ENCODE measurements at places on chromosomes 6 and 20.

DNA sequence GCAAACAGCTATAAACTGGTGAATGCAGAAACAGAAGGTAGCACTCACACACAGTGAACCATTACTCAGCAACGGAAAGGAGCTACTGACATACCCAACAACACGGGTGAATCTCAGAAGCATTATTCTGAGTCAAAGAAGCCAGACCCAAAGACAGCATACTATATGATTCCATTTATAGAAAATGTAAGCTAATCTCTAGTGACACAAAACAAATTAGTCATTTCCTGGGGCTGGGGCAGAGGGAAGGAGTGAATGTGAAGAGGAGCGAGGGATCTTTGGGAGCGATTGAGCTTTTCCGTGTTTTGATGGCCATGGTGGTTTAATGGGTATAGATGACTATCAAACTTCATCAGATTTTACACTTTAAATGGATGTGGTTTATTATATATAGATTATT, 614.6 kb downstream of the DHX35 start:
- DNase-seq: no peak

GRCh38 chr20:22339946-22340345, 244.4 kb downstream of the FOXA2 start:
- DNase-seq: no peak

GRCh38 chr20:39269493-39270217, 307.5 kb downstream of the DHX35 start:
- no peak for DNase-seq

DNA sequence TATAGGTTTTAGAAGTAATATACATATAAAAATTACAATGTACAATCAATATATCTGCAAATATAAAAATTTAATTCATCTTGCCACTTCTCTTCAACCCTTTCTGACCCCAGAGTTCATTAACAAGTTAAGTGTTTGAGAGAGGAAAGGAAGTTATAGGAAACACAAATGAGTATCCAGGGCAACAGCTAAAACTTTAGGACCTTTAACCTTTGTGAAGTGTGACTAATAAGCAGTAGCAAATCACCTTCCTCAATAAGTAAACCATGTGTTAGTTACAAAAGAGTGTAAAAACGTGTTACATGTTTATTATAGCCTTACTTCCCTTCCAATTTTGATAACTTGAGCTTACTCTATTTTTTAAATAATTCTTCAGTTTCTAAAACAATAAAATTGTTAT, 73.4 kb upstream of the SIM1 start:
- DNase-seq: no peak

GRCh38 chr6:27541212-27541932, 68.5 kb upstream of the ZNF184 start:
- DNase-seq: peak; percentile 6

GRCh38 chr6:155117256-155117655, 122.1 kb downstream of the TIAM2 start:
- DNase-seq: no peak

- DNase-seq: peak; percentile 89
These were observed 3.5 kb upstream of the DDR1 start for GRCh38 chr6:30880698-30881252.

DNA sequence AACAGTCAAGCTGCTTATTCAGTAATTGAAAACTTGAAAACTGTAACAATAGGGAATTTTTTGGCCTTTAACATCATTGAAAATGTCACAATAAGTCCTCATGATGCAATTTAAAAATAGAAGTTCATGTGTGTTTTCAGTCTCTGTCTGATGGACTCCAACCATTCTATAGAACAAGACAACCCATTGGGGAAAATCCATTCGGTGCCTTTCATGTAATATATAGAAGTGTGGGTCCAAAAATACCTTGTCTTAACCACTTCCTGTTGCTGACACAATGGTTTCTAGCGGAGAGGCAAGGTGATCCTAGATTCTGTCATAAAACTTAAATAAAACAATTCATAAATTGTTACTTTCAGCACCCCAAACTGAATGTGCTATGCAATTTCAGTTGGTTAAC, 1131.3 kb upstream of the MAP3K7 start:
- no peak for DNase-seq

DNA sequence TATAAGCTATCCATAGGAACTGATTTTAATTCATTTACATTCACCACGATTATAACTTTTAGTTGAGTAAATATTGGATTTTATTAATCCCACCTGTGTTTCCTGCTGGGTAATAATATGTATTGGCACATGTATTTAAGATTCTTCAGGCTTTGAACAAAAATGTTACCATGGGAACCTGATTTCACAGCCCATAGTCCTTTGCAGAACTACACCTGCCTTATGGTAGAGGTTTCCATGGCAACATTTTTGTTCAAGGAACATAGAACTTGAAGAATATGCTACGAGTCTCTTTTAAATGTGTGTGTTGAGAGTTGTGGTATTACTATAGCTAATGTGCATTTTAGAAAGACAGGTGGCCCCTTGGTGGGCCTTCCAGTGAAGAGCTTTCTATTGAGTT, 317.4 kb downstream of the SAMD5 start:
- peak; percentile 99 for DNase-seq

DNA sequence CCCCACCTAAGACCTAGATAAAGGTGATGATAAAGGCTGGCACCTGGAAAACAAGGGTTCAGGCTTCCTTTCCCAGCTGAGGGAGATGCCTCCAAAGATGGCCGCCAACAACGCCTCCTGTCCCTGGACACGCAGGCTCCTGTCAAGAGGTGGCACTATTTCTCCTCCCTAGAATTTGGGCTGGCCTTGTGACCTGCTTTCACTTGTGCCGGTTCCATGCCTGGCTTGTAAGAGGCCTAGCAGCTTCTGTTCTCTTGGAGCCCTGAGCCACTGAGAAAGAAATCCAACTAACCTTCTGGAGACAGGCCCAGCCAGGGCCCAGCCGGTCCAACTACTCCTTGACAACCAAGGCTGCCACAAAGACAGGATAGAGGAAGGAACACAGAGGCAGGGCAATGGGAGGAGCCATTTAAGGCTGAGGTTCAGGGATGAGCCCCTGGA, 60.2 kb upstream of the RALY start:
- peak; percentile 85 for DNase-seq

GRCh38 chr20:25018425-25018824, 25.9 kb upstream of the APMAP start:
- DNase-seq: no peak

DNA sequence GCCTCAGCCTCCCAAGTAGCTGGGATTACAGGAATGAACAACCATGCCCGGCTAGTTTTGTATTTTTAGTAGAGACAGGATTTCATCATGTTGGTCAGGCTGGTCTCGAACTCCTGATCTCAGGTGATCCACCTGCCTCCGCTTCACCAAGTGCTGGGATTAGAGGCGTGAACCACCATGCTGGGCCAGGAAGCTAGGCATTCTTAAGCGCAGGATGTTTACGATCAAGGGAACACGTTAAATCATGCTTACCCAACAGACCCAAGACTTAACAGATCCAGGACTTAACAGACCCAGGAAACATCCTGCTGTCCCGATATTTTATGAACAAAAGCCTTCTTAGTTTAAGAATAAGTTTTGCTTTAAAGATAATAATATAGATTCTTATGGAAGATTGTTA, 9.1 kb downstream of the PTGIS start:
- DNase-seq: no peak

- peak; percentile 36 for DNase-seq
These were observed 67.8 kb upstream of the RALGAPA2 start for GRCh38 chr20:20780127-20780824.

- peak; percentile 13 for DNase-seq
These were observed 15.2 kb downstream of the CTCFL start for GRCh38 chr20:57509665-57510237.

DNA sequence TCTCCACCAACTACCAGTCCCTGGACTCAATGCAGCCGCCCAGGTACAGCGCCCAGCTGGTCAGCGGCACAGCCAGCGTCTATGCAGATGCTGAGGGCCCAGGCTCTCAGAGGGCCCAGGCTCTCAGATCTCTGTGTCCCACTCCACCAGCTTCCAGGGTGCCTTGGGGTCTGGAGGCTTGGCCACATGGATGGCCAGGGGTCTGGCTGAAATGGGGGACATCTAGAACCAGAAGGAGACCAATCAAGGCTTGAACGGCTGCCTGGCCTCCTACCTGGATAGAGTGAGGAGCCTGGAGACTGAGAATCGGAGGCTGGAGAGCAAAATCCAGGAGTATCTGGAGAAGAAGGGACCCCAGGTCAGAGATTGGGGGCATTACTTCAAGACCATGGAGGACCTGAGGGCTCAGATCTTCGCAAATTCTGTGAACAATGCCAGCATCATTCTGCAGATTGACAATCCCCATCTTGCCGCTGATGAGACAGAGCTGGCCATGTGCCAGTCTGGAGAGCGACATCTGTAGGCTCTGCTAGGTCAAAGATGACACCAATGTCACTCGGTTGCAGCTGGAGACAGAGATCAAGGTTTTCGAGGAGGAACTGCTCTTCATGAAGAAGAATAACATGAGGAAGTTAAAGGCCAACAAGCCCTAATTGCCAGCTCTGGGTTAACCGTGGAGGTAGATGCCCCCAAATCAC, 44.1 kb upstream of the GRM4 start:
- DNase-seq: no peak

- peak; percentile 77 for DNase-seq
These were observed 86.0 kb downstream of the SESN1 start for GRCh38 chr6:109008537-109009235.

GRCh38 chr6:110034667-110035036, 56.5 kb downstream of the GPR6 start:
- no peak for DNase-seq

GRCh38 chr20:33437141-33437911, 6.2 kb downstream of the SNTA1 start:
- no peak for DNase-seq

DNA sequence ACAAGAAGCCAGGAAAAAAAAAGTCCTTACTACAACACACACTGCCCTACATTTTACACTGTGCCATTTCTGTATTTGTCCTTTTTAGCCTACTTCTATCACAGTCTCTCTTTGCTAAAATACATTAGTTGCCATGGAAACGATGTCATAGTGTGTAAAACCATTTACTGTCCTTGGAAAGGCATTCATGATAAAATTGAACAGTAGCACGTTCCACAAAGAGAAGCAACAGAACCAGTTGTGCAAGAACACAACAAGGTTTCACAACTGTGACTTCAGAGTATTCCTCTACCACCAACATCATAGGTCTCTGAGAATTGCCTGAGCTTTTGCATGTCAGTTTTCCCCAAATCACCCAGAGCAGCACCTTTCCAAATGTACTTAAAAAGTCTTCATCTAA, 20.5 kb downstream of the FYN start:
- peak; percentile 20 for DNase-seq

GRCh38 chr6:55299286-55299985, 27.8 kb upstream of the GFRAL start:
- no peak for DNase-seq

DNA sequence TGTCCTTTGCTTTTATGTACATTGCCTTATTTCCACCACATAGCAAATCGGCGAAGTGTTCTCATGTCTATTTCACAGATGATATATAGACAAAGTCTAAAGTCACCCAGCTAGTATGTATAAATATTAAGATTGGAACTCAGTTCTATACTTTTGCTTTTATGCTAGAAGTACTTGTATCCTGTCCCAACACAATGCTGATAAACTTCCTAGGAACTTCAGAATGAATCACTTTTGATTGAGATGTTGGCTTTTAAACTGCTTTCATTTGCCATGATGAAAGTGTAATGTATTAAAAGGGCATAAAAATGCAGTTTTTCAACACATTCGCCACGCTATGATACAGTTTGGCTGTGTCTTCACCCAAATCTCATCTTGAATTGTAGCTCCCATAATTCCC, 50.8 kb downstream of the GCLC start:
- no peak for DNase-seq

DNA sequence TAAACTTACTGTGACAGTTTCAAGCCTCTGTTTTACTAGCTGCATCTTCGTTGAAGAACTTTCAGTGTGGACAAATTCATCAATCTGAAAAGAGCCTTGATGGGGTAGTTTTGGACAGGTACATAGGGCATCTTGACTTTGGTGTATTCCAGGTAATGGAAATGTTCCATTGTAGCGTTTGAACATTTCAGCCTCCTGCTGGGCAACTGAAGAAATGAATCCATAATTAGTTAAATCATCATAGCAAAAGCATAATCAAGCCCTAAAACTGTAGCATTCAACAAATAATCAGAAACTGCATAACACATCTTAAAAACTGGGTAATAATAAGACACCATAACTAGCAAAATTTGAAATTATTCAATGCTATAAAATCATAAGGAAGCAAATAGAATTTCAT, 86.2 kb downstream of the AHI1 start:
- peak; percentile 9 for DNase-seq

DNA sequence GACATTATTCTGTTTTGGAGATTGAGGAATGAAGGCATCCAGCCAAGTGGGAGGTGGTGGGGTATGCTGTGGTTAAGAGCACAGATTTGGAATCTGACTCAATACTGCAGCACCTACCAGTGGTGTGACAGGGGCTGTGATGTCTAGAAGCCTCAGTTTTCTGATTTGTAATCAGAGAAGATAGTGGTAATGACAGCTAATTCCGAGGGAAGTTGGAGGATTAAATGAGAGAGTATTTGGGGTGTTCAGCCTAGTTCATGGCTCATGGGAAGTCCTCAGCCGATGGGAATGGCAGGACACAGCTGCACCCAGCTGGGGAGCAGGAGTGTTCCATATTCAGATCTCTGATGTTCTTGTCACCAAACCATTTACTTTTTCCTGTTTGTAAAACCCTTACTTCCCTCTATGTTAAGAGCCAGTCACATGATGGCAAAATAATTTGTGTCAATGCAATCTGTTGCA, 9.3 kb downstream of the SLC9A8 start:
- DNase-seq: no peak

- DNase-seq: no peak
These were observed 708 bp downstream of the NRN1 start for GRCh38 chr6:6006006-6006427.

DNA sequence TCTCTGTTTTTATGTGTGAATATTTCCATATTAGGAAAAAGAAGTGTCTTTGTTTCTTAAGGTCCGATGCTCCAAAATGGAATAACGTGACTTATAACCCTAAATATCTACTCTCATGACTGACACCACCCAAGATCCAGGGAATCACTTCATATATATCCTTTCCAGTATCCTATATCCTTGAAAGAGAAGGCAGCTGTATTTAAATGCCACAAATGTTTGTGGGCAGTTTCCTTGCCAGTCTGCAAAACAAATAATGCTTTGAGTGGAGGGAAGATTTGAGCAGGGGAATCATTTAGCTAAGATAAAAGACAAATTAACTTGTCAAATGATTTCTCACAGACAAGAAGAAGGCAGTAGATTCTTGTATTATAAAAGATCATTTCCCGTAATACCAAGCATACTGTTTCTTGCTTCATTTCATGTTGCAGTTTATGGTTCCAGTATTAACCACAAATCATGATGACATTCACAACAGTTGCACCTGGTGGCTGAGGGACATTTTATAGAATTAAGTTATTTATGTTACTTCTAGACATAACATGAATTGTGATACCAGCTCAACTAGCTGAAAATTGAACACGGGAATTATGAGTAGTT, 30.0 kb upstream of the FABP7 start:
- DNase-seq: no peak

GRCh38 chr6:159557031-159557430, 136.0 kb downstream of the SOD2 start:
- no peak for DNase-seq

- no peak for DNase-seq
These were observed 322.8 kb downstream of the ZFAND3 start for GRCh38 chr6:38142178-38142902.

All from NCI-H146 (cell line).